Stimulated activated CD8-positive, alpha-beta memory T cell treated with anti-CD3 and anti-CD28 coated beads, Interleukin-4, amount 100 ng/mL, for 4 hours (primary cell): ENCODE measurements at places on chromosomes 4 and X.

DNA sequence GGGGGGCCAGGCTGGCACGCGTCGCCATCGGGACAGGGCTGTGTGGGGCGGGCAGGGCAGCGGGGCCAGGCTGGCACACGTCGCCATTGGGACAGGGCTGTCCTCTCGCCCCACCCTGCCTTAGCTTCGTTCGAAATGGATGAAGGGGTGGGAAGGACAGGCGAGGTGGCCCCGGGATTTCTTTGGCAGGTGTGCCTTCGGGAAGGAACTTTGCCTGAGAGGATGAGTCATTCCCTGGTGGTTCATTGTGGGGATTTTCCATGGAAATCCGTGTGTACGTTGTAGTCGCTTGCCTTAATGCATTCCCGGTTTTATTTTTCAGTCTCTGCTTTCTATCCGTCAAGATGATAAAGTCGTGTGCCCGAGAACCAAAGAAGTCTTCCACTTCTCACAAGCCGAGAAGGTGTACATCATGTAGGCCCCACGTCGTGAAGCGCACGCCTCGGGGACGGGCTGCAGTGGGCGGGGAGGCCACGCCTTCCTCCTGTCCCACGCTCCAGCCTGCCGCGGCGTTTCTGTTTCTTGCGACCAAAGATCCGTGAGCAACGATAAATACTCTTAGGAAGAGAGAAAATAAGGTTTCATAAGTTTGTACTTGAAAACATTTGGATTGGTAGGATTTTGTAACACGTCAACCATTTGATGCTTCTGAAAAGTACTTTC lies 8.1 kb upstream of the UVSSA start:
- no peak for DNase-seq

- DNase-seq, result no peak
These were observed 47.6 kb downstream of the ANOS1 start for GRCh38 chrX:8684201-8684965.

- no peak for DNase-seq
These were observed 211.5 kb downstream of the KDR start for GRCh38 chr4:54913751-54914526.

- no peak for DNase-seq
These were observed 1.1 kb downstream of the RPS3A start for GRCh38 chr4:151100531-151100930.

DNA sequence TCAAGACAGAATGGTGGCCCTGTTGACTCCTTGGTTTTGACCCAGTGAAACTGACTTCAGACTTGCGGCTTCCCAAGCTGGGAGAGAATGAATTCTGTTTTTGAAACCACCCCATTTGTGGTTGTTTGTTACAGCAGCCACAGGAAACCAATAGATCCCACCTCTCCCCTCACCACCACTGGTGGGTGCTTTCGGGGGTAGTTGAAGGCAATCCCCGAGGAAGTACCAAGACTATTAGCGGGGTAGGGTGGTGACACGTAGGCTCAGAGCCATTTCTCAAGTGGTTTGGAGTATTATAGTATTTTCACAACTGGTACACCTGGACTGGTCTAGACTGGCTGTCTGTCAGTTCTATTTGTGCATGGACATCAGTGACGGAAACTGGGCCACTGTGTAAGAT lies 189.1 kb upstream of the RBPJ start:
- DNase-seq, result peak; percentile 34

DNA sequence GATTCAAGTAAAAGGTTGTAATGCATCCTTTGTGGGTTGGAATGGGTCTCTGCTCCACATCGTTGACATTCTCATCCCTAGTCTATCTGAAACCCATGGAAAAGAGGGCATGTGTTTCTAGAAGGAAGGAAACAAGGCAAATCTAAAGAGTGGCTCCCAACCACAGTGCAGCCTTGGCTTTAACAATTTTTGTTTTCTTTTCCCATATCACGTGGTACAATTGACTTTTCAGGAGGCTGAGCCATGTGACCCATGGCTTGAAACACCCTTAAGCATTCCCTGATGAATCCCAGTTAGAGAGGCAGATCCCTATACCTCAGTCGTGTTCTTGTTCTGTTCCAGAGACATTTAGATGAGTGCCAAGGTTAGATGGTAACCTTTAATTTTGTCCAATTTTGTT lies 12.8 kb downstream of the DCUN1D4 start:
- DNase-seq, result no peak
